ENCODE measurements at places on chromosomes 2 and 18. TPM values are rescaled to one million over a fixed set of nuclear protein-coding genes. Genes with fewer than 3 reads are reported as not detected.

FEV gene
- total RNA-seq, result 2.9 TPM

SP140 gene
- 1.7 TPM for total RNA-seq

KCNK3 gene
- 1.5 TPM for total RNA-seq

HRH4 gene
- 0.11 TPM for total RNA-seq

HK2 gene
- total RNA-seq, result 162 TPM

C2orf81 gene
- total RNA-seq, result 0.62 TPM

All from colonic mucosa (tissue), 4 donors.